Endodermal cell (in vitro differentiated cells): ENCODE measurements at places on chromosomes 4 and X.

DNA sequence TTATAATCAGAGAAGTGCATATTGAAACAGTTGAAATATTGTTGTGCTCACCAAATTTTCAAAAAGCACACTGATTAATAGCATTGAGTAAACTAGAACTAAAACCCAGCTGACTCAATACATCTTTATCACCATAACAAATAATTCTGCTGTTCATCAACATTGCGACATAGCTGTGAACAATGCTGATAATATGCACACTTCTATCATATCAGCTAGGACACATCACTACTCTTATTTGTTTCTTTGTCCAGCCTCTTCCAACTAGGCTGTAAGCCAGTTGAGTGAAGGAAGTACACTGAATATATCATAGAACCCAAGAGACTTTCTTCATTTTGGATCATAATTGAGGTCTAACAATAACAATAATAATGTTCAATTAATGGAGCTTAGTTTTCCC lies 349.7 kb downstream of the IQCM start:
- H3K27me3 ChIP-seq = no peaks in the 10 kb centered on the region
- H3K4me1 ChIP-seq = no peaks in the 10 kb centered on the region
- H3K27ac ChIP-seq = no peak overlapping the region
- no peaks in the 10 kb centered on the region for H3K36me3 ChIP-seq

- no peaks in the 10 kb centered on the region for H3K36me3 ChIP-seq
- H3K27me3 ChIP-seq = no peaks in the 10 kb centered on the region
- DNase-seq = no peak
- no peak overlapping the region for H3K4me3 ChIP-seq
- no peak overlapping the region for H3K27ac ChIP-seq
- no peaks in the 10 kb centered on the region for H3K4me1 ChIP-seq
Measured at GRCh38 chr4:107862658-107863057, 37.9 kb downstream of the SGMS2 start.

DNA sequence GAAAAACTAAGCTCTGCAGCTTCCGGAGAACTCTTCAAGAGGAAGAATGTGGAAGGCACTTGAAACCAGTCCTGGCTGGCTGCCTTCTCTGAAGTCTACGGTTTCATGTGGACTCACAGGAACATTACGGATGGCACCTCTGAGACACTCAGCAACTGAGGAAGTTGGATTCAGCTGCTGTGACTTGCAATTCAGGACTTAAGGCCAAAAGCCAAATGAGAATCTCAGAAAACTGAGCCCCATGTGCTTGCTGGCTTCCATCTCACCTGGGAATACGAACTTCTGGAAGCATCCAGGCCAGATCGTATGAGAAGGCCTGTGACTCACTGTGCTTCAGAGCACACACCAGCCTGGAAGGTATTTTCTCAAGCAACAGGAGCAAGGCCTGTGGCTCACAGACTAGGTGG lies 107.8 kb upstream of the GPC4 start:
- H3K4me1 ChIP-seq = no peaks in the 10 kb centered on the region
- H3K27ac ChIP-seq = no peak overlapping the region
- no peaks in the 10 kb centered on the region for H3K36me3 ChIP-seq
- no peak for DNase-seq
- no peak overlapping the region for H3K4me3 ChIP-seq

- no peaks in the 10 kb centered on the region for H3K4me1 ChIP-seq
- H3K27me3 ChIP-seq = peaks cover 22% of the 10 kb centered on the region
- DNase-seq = peak; percentile 82
- no peak overlapping the region for H3K27ac ChIP-seq
- peaks cover 13% of the 10 kb centered on the region for H3K36me3 ChIP-seq
Measured at GRCh38 chr4:7068883-7069282, 1.0 kb upstream of the GRPEL1 start.

GRCh38 chr4:123350191-123350544 lies 46.4 kb upstream of the SPRY1 start:
- H3K36me3 ChIP-seq = no peaks in the 10 kb centered on the region
- H3K4me1 ChIP-seq = peaks cover 4% of the 10 kb centered on the region
- no peak overlapping the region for H3K27ac ChIP-seq
- peak; percentile 88 for DNase-seq
- no peak overlapping the region for H3K4me3 ChIP-seq

DNA sequence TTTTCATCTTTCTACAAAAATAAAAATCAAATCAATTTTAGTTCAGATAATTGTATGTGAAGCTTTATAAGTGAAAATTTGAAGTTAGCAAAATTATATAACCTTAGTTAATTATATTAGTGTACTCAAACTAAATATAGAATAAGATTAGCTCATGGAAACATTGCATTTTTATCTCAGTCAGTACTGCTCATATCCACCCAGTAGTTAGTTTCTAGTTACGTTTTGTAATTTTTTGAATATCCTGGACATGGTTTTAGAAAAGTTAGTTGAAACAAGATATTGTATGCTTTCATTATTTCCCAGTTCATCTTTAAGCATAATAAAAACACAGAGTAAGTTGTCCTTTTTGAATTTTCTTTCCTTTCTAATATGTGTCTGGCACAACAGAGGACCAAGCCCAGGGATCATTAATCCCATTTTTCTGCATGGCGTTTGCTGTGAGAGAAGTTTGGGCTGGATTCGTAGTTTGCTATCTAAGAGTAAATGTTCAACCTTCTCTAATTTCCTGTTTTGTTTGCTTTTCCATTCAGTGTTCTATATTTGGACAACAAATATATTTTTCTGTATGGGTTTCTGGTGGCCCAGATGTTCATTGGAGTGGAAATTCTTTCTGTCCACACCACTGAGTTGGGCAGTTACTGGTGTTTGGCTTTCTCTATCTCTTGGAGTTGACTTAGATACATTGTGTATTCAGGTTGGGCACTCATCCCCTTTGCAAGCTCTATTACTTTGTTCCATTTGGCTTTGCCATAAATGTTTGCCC lies 12.1 kb downstream of the TBL1X start:
- H3K27me3 ChIP-seq = no peaks in the 10 kb centered on the region
- no peak overlapping the region for H3K27ac ChIP-seq
- H3K4me3 ChIP-seq = no peak overlapping the region
- no peaks in the 10 kb centered on the region for H3K4me1 ChIP-seq
- DNase-seq = no peak

- H3K36me3 ChIP-seq = no peaks in the 10 kb centered on the region
- H3K27ac ChIP-seq = no peak overlapping the region
- no peaks in the 10 kb centered on the region for H3K4me1 ChIP-seq
Measured at GRCh38 chr4:6476893-6477292, 4.5 kb upstream of the PPP2R2C start.

DNA sequence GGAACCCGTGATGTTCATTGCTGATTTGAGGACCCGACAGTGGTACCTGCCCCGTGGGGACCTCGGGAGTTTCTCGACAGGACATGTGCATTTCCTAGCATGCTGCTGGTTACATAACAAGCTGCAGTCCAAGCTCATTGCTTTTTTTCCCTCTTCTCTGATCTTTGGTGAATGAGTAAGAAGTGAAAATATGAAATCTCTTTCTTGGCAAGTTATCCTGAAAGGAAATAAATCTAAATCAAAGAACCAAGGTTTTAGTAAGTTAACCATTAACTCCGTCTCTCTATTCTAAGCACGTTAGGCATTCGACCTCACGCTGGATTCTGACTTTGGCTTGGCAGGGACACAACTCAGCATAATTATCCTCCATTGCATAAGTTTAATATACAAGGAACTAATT lies 86.6 kb downstream of the STK32B start:
- no peak for DNase-seq
- H3K4me3 ChIP-seq = no peak overlapping the region
- H3K27me3 ChIP-seq = no peaks in the 10 kb centered on the region
- no peaks in the 10 kb centered on the region for H3K36me3 ChIP-seq

DNA sequence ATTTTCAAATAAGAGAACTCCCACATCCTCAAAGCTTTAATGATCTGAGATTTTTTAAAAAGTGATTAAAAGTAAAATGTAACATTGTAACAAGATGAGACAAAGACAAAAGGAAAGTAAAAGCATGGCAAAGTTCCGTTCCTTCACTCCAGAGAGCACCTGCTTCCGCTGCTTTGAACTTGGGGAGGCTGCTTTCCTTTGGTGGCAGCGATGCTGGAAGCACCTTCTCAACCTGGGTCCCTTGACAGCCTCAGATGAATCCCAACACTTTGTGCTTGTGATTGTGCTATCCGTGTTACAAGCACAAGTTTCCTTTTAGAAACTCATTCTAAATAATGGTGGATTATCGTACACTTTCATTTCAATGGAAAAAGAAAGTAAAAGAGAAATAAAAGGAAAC lies 59.7 kb downstream of the HADH start:
- no peak for DNase-seq
- H3K27ac ChIP-seq = no peak overlapping the region
- H3K27me3 ChIP-seq = no peaks in the 10 kb centered on the region
- H3K36me3 ChIP-seq = no peaks in the 10 kb centered on the region

- no peaks in the 10 kb centered on the region for H3K27me3 ChIP-seq
- H3K36me3 ChIP-seq = no peaks in the 10 kb centered on the region
- peak; percentile 55 for DNase-seq
- no peaks in the 10 kb centered on the region for H3K4me1 ChIP-seq
- no peak overlapping the region for H3K4me3 ChIP-seq
Measured at GRCh38 chrX:129717892-129718291, 20.9 kb upstream of the XPNPEP2 start.

- H3K4me1 ChIP-seq = no peaks in the 10 kb centered on the region
- no peak overlapping the region for H3K4me3 ChIP-seq
- no peak for DNase-seq
- no peaks in the 10 kb centered on the region for H3K36me3 ChIP-seq
Measured at GRCh38 chrX:111169141-111169540, 73.2 kb downstream of the PAK3 start.

GRCh38 chr4:153064571-153064970 lies 128.4 kb downstream of the FHDC1 start:
- no peak overlapping the region for H3K4me3 ChIP-seq
- H3K4me1 ChIP-seq = peaks cover 4% of the 10 kb centered on the region

- no peak overlapping the region for H3K27ac ChIP-seq
- no peaks in the 10 kb centered on the region for H3K27me3 ChIP-seq
- no peak for DNase-seq
- H3K36me3 ChIP-seq = no peaks in the 10 kb centered on the region
Measured at GRCh38 chr4:71732066-71732465, 51.8 kb downstream of the GC start.

GRCh38 chr4:40719008-40719623 lies 30.6 kb upstream of the NSUN7 start:
- peak overlapping the region; percentile 51 for H3K4me3 ChIP-seq
- no peak overlapping the region for H3K27ac ChIP-seq
- H3K27me3 ChIP-seq = peaks cover 12% of the 10 kb centered on the region
- no peak for DNase-seq

- no peaks in the 10 kb centered on the region for H3K4me1 ChIP-seq
- no peak for DNase-seq
- H3K4me3 ChIP-seq = no peak overlapping the region
- H3K27ac ChIP-seq = no peak overlapping the region
- no peaks in the 10 kb centered on the region for H3K27me3 ChIP-seq
Measured at GRCh38 chrX:76433219-76433618, 5.7 kb downstream of the MAGEE1 start.

DNA sequence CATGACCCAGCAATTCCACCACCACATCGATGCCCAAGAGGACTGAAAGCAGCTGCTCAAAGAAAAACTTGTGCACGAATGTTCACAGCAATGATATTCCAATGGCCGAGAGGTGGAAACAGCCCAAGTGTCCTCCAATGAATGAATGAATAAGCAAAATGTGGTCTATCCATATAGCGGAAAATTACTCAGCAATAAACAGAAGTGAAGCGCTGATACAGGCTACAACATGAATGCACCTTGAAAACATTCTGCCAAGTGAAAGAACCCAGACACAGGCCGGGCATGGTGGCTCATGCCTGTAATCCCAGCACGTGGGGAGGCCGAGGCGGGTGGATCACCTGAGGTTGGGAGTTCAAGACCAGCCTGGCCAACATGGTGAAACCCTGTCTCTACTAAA lies 5.2 kb upstream of the SLC2A9 start:
- peaks cover 5% of the 10 kb centered on the region for H3K4me1 ChIP-seq
- H3K27me3 ChIP-seq = no peaks in the 10 kb centered on the region
- H3K36me3 ChIP-seq = no peaks in the 10 kb centered on the region

GRCh38 chr4:5933116-5933515 lies 40.2 kb upstream of the CRMP1 start:
- no peaks in the 10 kb centered on the region for H3K4me1 ChIP-seq
- H3K4me3 ChIP-seq = no peak overlapping the region
- no peaks in the 10 kb centered on the region for H3K36me3 ChIP-seq
- no peak overlapping the region for H3K27ac ChIP-seq

DNA sequence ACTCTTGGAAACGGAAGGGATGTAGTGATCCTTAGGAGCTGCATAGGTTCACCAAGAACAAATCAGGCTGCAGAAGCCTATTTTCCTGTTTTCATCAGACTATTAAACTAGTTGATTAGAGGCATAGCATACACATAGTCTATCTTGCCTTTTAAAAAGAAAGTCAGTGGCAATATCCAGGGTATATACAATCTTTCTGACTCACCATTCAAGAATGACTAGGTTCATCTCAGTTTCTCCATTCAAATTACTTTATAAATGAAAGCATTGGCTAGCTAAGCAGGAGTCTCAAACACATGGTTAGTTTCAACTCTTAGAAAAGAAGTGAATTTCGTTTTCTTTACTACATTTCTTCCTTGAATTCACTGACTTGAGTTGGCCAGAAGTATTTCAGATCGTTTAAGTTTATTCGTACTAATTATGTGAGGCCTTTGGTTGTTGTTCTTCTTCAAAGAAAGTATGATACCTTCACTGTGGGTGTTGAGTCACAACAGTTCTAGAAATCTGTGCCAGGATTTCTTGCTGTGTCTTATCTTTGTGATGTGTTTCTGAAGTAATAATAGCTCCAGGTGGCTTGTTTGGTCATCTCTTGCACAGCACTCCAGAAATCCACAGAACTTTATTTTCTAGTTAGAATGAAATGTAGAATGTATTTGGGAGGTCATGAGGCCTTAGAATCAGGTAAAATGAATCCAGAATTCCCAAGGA lies 88.2 kb downstream of the AWAT2 start:
- H3K4me3 ChIP-seq = no peak overlapping the region
- no peak overlapping the region for H3K27ac ChIP-seq
- DNase-seq = no peak
- H3K4me1 ChIP-seq = no peaks in the 10 kb centered on the region

DNA sequence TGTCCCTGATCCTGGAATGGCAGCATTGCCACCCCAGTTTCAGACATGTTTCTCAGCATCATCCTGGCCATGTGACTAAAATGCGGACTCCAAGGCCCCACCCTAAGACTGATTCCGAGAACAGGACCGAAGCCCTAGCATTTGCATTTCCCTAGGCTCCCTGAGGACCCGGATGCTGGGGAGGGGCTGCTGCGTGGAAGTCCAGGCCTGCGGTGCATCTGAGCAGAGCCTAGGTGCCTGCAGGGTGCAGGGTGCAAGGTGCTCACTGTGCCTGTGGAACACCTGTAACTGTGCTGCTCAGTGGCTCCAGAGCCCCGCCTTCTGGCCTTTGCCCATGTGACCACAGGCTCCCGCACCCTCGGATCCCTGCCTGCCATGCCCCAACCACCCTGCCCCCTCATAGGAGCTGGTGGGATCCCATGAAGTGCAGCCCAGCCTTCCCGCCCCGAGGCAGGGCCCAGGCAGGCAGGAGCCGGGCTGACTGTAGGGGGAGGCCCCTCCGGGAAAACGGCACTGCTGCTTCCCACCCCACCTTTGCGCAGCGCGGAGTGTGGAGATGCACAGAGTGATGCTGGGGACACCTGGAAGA lies 14.9 kb downstream of the PNMA6F start:
- H3K36me3 ChIP-seq = no peaks in the 10 kb centered on the region
- no peak overlapping the region for H3K27ac ChIP-seq
- H3K4me3 ChIP-seq = no peak overlapping the region
